ENCODE measurements at places on chromosomes 13 and 19.
A peak's percentile ranks its signal among the peaks of the same experiment; 100 is the strongest.

DNA sequence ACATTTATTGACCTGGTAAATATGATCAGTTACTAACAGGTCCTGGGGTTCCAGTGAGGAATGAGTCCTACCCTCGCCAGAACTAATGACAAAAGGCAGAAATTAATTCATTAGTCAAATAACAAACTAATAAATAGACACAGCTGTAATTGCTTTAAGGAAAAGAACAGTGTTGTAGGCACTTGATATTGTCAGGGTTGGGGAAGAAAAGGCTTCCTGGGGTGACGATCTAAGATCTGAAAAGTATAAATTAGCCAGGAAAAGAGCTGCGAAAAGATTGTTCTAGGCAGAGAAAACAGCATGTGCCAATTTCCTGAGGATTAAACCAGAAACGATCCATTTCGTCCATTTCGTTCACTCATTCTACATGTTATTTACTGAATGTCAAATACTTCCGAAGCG is 670 bp upstream of the CHAF1A start:
- DNase-seq, result no peak

GRCh38 chr13:30338331-30338851 is 31.0 kb upstream of the KATNAL1 start:
- no peak for DNase-seq

GRCh38 chr19:11322269-11323024 is 17.0 kb downstream of the RAB3D start:
- peak; percentile 25 for DNase-seq

- DNase-seq, result no peak
Measured at GRCh38 chr13:45108716-45109101, 11.6 kb upstream of the GTF2F2 start.

GRCh38 chr13:50761406-50761805 is 82.1 kb downstream of the DLEU7 start:
- no peak for DNase-seq

DNA sequence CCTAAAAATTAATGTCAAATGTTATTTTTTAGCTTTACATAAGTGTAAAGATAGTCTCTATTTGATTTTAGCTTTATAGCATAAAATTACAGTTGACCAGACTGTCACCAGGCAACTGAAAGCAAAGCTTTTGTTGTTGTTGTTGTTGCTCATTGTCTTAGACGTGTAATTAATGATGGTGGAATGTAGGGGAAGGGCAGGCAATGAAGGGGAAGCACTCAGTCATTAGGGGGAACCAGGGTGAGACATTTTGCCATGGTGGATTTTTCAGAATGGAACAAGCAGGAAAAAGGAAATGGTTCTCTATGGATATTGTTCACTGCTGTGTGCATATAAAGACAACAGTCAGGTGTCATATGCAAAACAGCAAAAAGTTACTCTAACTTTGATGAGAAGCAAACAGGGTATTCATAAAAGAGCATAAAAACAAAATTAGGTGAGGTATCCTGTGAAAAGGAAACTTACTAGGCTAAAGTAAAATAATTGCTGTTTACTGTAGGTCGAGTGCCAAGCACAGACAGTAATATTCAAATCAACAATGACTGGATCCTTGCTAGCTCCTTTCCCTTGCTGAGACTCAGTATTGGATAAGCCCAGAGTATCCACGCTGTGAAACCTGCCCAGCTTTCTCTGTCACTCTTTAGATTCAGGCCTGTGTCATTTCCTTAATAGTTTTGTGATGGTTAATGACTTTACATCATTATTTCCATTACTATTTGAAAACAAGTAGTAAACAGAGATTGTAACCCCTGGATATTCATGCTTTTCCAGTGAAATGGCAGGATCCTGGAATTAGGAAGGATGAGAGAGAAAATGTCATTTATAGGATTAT is 110.5 kb downstream of the LRCH1 start:
- DNase-seq, result no peak

GRCh38 chr19:55179606-55180484 is at the start of gene SYT5:
SYT5 (minus strand) TSS chr19:55180289; CDS start chr19:55179041, 1,248 bp downstream.
- DNase-seq, result peak; percentile 40

GRCh38 chr13:110232756-110233155 is 74.2 kb downstream of the COL4A1 start:
- no peak for DNase-seq

GRCh38 chr13:113148940-113149503 is 9.4 kb upstream of the PROZ start:
- no peak for DNase-seq

DNA sequence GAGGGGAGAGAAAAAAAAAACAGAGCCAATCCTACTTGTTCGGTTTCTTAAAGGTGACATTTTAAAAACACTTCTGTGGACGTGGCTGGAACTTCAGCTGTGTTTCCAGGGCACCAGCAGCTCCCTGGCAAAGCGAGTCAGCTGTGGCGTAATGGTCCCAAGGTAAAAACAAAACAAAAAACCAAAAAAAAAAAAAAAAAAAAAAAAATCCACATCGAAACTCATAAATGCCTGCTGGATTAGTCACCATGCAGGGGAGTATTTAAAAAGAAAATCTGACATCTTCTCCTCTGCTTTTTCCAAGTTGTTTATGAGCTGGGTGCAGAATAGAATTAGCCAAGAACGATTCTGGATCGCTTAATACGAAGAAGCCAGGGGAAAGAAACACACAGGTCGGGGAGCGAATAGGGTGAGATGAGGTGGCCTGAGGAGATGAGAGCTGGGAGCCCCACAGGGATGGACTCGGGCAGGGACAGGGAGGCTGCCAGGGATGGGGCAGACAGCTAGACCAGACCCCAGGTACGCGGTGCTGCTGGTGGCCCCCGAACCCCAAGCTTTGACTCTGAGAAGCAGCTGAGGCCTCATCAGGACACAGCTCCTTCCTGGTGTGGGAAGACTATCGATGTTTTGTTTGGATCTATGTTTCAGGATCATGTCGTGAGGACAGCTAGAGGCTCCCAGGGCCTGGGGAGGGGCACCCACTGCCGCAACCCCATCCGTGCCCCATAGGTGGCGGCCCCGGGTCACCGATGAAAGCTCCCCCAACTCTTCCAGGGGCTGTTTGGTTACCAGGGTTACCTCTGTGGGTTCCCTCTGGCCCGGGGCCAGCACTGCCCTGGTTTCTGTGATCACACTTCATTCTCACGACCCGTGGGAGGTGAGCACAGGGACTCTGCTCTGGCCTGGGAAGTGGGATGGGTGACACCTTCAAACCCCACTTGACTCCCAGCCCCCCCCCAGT is 3.1 kb upstream of the CTXN1 start:
- DNase-seq, result peak; percentile 71

DNA sequence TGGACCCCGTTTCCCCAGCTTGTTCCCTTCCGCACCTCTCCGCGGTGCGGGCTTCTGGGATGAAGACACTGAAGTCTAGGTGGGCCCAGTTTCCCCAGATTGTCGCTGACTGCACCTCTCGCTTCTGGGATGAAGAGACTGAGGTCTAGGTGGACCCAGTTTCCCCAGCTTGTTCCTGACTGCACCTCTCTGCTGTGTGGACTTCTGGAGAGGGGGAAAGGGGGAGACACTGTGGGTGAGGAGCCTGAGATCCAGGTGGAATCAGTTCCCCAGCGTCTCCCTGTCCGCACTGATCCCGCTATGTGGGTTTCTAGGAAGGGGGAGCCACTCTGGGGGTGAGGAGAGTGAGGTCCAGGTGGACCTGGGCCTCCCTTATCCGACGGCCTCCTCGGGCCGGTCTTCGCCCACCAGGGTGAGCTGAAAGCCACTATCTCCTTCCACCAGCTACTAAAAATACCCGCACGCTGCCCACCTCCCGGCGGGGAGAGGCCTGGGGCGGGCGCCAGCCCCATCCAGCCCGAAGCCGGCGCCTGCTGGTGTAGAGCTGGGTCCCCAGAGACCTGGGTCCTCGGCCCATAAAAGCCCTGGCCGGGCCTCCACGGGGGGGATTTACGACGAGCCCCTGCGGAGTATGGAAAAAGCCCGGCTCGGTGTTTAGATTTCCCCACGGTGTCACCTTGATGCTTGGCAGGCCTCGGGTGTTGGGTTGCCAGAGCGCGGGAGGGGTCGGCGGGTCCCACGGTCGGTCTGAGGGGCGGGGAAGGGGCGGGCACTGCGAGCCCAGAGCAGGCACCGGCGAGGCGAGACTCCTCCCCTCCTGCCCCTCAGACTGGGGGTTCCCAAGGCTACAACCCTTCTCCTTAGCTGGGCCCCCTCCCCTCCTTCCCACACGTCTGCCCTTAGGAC is 10.6 kb downstream of the FUT6 start:
- DNase-seq, result no peak

DNA sequence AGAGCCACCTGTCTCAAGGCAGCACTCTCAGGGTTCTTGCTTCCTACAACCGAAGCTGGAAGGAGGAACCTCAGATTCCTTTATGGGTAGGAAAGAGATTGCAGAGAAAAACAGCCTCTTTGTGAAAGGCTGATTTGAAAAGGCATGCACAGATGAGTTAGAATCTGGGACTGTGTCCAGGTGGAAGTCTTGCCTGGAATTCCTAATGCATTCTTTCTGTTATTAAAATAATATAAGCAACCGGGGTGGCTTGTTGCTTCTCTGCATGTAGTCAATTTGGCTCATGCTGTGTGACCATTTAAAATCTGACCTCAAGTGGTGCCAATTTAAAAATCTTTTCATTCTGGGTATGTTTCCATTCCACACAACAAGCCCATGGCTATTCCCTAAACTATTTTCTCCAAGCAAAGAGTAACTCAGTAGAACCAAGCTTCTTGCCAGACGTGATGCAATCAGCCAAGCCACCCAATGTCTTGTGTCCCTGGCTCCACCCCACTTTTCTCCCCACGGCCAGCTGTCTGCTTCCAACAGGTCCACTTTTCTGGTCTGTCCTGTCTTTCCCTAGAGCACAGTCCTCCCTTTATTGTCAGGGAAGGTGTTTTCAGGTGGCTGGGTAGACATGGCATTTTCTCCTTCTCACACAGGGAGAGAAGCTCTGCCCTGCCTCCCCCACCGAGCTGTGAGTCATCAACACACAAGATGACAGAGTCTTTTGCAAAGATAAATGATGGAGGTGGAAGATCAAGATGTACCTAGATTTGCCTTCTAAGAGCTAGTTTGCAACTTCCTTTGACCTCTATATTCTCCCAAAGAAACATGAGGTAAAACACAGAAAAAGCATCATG is 394.3 kb downstream of the FOXO1 start:
- DNase-seq, result no peak

- DNase-seq, result peak; percentile 66
Measured at GRCh38 chr19:18846862-18847548, 15.2 kb downstream of the UPF1 start.

DNA sequence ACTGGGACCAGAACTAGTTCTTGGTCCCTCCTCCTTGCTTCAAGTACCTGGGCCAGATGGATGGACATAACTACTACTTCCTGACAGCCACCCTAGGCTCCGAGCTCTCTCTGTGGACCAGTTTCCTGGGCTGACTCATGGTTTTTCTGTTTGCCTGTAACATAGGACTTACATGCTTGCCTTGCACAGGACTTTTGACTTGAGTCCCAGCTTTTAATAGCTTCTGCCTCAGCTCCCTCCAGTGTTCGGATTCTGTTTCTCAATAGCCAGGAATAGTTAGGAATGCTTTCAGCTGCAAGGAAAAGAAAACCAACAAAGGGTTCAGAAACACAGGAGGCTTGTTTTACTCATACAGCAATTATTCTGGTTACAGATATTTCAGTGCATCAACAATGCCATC is 405.9 kb downstream of the ZNF536 start:
- DNase-seq, result no peak

- no peak for DNase-seq
Measured at GRCh38 chr13:24081387-24081786, 79.1 kb upstream of the SPATA13 start.

DNA sequence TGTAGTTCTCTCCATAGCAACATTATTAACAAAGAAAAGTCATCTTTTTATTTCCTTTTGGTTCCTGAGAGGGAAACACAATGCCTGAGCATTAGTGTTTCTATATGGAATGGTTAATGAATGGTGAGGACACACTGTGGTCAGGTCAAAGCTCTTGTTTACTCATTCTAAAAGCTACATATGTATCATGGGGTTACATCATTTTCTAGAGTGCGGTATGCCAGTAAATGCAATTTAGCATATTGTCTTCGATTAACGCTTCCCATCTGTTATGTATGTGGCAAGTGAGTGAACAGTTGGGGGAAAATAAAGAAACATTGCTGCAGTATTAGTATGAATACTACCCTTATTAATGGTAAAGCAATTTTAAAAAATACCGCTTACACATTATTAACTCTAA is 1152.2 kb upstream of the SPRY2 start:
- DNase-seq, result no peak

DNA sequence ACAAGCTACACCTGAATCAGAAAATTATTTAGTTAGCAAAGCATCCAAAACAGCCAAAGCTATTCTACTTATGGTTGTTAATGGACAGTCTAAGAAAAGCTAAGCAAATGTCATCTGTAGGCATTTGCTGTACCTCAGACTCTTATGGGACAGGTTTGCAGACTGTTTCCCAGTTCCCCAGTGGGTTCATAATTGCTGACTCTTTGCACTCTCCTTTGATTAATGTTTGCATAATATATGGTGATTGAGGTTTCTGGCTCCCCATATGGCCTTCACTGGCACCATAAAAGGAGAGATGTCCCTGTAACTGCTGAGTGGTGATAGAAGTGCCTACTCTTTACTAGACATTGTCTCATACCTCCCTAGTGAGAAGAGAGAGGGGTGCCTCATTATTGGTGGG is 142.1 kb downstream of the GPC6 start:
- no peak for DNase-seq

- DNase-seq, result no peak
Measured at GRCh38 chr19:19113040-19113626, 25.1 kb downstream of the TMEM161A start.

GRCh38 chr13:100533588-100534041 is 55.0 kb downstream of the GGACT start:
- no peak for DNase-seq

DNA sequence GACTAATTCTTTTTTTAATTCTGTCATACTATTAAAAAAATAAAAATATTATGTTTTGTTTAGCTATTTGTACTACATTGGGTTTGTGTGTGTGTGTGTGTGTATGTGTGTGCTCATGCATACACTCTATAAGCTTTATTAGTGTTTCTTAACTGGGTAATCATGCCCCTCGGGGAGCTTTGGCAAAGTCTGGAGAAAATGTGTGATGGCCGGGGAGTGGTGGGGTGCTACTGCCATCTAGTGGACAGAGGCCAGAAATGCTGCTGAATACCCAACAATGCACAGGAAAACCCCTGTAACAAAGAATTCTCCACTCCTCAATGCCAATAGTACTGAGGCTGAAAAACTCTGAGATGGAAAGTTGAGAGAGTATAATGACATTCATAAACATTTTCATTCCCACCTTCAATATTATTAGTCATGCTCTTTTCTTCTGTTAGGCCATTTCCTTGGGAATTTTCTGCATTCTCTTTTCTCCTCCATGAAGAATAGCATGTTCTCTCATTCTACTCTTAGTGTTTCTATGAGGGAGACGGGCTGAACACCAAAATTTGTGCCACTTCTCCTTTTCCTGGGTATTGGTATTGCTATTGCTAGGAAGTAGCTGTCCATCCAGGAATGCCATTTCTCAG is 157.3 kb downstream of the DNAJC3 start:
- peak; percentile 47 for DNase-seq

GRCh38 chr13:67238277-67238859 is 8.2 kb upstream of the PCDH9 start:
- no peak for DNase-seq

GRCh38 chr13:68185444-68186141 is 955.5 kb upstream of the PCDH9 start:
- no peak for DNase-seq

Measured in CD4-positive, alpha-beta T cell treated with Interferon gamma for 1 hour (primary cell).